HTR-8/SVneo (cell line): ENCODE measurements at places on chromosomes 4 and X.

DNA sequence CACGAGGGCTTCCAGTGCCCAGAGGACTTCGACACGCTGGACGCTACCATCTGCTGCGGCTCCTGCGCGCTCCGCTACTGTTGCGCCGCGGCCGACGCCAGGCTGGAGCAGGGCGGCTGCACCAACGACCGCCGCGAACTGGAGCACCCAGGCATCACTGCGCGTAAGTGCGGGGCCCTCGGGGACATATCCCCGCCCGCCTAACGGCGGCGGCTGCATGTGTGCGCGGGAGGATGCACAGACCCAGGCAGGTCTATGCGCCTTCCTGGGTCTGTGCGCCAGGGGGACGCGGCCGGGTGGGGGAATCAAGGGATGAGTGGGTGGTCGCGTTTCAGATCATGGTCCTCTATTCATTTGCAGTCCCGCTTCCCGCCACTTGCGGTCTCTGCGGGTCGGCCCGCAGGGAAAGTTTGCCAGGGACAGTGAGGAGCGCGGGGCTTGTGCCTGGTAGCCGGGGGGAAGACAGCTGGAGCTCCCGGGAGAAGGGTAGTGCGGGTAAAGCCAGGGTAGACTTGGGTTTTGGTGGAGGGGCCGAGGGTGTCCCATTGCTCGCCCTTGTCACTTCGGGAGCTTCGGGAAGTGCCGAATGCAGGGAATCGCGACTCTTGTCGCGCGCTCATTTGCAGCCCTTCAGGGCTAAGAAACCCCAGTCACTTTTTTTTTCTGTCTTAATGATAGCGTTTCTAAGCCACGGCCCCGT, 1.0 kb downstream of the SHISA3 start:
- DNase-seq = no peak

DNA sequence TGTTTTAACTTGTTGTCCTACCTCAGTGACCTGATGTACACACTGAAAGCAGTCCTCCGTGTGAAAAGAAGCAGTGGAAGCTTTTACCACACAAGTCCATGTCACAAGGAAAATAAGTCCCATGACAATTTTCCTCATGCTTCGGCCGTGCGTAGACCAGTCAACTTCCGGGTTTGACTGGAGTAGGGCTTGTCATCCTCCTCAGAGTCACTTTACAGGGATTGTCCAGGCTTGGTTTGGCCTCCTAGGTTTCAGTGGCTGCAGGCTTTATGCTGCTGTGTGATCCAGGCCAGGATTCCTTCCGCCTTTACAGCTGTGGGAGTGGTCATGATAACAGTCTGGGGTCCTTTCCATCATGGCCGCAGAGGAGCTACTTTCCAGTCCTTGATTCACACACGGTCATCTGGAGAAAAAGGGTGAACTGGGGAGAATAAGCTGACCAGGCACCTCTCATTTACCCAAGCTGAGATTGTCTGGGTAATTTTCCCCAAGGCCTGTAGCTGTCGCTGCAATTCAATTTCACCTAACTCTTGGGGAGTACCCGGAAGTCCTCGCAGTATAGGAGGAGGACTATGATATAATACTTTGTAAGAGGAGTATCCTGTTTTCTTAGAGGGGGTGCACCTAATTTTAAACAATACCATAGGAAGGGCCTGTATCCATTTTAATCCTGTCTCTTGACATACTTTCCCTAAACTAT, 206.1 kb upstream of the KLF8 start:
- no peak for DNase-seq

DNA sequence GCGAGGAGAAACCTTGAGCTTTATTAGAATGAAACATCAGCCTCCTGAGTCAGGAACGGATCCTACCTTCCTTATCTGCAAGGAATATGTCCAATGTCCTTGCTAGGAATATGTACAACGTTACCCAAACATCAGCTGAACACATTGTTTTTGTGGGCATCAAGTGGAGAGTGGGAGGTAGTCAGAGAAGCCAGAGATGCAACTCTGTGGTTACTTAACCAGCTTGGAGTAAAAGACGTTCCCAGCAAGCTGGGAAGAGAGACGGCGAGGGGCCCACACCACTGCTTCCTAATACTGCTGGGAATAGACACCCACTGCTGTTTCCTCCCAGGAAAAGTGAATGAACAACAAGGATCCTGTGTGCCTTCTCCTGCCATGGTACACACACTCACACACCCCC, 74.4 kb upstream of the PLAC1 start:
- DNase-seq = no peak

- DNase-seq = no peak
Measured at GRCh38 chr4:22130741-22131140, 182.2 kb upstream of the KCNIP4 start.

DNA sequence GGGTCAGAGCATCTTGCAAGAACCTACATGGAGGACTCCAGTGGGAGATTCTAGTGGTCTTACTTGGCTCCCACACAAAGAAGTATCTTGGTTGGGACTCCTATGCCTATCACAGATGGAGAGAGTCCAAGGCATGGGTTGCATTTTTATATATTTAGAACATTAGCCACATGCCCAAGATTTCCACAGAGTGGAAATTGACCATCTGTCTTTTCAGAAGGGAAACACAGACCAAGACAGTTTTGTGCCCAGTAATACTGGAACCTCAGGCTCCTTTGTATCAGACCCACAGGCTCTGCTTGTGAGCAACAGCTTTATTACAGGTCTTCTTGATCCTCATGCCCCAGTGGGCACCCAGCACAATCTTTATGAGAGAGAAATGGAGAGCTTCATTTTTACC, 43.6 kb downstream of the PAGE2 start:
- no peak for DNase-seq

GRCh38 chr4:75637176-75637575, 6.8 kb upstream of the CDKL2 start:
- DNase-seq = no peak

DNA sequence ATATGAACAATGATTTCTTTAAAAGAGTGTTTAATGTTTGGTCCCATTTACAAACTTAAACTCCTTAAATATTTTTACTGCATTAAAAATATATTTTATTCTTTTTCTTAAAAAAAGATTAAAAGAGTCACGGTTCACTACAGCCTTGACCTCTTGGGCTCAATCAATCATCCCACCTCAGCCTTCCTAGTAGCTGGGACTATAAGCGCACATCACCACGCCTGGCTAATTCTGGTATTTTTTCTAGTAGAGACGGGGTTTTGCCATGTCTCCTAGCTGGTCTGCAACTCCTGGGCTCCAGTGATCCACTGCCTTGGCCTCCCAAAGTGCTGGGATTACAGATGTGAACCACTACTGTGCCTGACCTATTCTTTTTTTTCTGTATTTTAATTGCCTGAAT, 104.7 kb upstream of the TLR2 start:
- DNase-seq = no peak

- no peak for DNase-seq
Measured at GRCh38 chr4:158219623-158220022, 9.3 kb downstream of the TMEM144 start.

DNA sequence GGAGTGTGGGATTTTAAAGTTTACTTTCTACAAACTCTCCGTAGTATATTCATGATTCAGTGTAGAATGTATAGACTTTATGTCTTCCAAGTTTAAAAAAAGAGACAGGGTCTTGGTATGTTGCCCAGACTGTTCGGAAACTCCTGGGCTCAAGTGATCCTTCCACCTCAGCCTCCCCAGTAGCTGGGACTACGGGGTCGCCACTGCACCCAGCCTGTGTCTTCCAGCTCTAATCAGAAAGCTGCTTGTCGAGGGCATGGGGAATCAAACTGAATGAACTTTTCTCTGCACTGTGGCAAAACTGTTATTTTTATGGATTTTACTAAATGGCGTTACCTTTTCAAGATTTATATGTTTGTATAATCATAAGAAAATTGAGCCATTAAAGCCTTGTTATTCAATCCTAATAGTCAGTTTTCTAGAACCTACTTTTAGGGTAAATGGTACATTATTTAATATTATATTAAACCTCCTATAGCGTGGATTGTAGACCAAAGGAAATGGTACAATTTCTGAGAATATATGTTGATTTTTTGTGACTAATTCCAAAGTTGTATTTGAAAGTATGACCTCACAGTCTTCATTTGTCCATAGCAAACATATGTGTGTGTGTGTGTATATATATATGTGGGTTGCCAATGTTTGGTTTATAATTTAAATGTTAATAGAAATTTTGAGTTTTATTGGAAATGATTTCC, 1.1 kb downstream of the BLOC1S4 start:
- DNase-seq = no peak

DNA sequence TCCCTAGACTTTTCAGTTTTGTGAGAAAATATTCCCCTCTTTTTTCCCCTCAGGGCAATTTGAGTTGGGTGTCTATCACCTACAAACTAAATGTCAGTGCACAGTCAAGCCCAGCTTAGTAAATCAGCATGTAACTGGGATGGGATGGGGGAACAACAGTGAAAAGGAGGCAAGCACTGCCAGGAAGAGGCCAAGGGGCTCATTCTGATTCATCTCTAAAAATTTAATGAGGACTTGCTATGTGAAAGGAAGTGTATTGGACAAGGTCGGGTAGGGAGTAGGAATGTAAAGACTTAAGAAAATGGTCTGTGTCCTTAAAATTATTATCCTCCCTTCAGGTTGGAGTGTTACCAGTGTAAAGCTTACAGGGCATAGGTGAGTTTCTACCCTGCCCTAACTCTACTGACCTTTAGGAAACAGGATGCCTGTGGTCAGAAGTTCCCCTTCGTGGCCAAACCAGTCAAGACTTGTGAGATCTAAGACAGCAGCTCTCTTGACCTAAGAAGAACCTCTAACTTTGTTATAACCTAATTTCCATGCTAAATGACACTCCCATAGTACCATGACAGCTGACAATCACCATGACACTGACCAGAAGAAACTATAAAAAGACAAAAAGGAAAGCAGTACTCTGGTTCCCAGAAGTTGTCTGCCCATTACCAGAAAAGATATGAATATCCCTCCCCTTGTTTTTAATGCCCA, 194.4 kb upstream of the LDB2 start:
- no peak for DNase-seq

GRCh38 chrX:43909141-43909540, 26.9 kb upstream of the MAOB start:
- no peak for DNase-seq

GRCh38 chrX:42079968-42080367, 156.6 kb upstream of the CASK start:
- DNase-seq = no peak

- DNase-seq = no peak
Measured at GRCh38 chr4:152307669-152308068, 228.2 kb downstream of the FBXW7 start.

DNA sequence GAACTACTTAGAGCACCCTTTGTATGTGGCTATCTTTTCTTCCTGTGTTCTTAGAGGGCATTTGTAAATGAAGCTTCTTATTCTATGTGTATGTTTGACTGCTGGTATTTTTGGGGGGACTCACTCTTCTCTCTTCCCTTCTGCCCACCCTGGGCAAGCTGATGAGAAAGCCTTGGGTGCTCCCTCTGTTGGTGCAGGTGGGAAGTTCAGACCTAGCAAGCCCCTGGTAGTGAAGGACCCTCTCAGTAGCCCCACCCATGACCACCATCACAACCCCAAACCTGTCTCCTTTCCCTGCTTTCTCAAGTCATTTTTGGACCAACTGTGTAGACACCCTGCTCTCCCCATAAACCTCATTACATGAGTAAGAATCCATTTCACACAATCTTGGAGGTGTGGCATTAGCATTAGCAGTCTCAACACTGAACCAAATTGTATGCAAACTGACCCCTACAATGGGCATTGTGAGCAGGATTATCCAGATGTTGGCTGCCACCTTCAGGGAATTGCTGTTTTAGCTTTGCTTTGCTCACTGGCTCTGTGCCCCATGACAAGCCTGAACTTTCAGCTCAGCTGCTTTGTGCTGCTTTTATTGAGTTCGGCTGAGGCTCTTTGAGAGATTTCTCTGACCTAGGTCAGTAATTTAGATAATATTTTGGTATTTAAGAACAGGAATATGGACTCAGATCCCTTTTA, 27.9 kb downstream of the TRIM61 start:
- no peak for DNase-seq

DNA sequence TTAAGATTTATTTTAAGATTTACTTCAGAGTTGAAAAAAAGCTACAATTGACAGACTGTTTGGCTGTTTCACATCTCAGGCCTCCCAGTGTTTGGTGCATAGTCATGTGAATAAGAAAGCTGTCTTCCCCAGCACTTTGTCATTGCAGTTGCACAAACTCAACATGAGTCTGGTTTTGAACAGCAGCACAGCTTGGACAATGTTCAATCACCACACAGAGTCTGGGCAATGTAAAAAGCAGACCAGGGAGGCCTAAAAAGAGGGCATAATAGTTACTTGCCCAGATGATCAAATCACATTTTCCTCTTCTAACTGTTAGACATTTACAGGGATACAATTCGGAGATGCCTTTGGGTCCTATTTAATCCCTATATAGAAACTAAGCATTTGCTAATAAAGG, 1055.0 kb downstream of the RPA4 start:
- DNase-seq = no peak

DNA sequence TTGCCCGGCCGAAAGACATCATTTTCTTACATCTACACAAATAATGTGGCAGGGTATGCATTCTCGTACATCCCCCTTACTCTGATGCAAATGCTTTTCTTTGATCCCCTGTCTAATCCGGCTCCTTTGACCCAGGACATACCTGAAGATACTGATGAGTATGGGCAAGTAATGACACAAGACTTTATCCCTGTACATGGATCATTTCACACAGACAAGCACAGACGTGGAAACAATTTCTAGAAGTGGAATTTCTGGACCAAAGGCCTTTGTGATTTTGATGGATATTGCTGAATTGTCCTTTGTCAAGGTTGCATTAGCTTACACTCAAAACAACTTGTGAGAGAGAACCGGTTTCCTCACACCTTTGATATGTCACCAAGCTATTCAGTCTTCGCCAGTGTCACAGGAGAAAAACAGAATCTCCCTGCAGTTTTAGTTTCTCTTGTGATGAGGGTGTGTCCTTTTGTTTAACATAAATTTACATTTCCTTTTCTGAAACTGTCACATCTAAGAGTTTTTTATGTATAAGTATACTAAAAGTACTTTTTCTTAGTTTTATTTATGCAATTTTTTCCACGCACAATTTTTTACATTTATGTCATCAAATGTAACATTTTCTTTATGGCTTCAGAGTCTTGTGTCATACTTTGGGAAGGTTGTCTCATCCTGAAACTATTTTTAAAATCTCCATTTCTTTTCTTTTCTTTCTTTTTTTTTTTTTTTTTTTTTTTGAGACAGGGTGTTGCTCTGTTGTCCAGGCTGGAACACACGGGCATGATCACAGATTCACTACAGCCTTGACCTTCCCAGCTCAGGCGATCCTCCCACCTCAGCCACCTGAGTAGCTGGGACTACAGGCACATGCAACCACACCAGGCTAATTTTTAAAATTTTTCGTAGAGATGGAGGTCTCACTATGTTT, 25.2 kb downstream of the RWDD4 start:
- no peak for DNase-seq

GRCh38 chr4:142278171-142278570, 567.9 kb downstream of the INPP4B start:
- DNase-seq = no peak

- no peak for DNase-seq
Measured at GRCh38 chr4:123421227-123421936, 24.8 kb downstream of the SPRY1 start.

GRCh38 chr4:173174594-173175012, 6.0 kb downstream of the GALNT7 start:
- no peak for DNase-seq
